GM18507 (cell line): ENCODE measurements at places on chromosomes 1 and 21.

DNA sequence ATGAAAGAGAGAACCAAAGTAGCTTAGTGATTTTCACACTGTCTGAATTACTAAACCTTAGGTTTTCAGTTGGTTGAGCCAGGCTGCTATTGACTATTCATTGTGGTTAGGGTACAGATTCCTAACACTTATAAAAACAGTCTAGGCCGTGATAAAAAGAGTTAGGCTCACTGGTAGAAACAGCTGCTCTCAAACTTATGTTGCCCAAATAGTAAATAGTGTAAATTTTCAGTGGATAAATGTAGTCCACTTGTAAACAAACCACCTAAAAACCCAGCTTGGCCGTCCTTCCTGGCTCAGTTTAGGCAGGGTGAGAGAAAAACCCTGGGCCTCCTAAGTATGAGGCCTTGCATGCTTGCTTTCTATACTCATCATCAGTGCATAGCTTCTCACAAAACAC, 34.9 kb downstream of the ARID1A start:
- DNase-seq: no peak

DNA sequence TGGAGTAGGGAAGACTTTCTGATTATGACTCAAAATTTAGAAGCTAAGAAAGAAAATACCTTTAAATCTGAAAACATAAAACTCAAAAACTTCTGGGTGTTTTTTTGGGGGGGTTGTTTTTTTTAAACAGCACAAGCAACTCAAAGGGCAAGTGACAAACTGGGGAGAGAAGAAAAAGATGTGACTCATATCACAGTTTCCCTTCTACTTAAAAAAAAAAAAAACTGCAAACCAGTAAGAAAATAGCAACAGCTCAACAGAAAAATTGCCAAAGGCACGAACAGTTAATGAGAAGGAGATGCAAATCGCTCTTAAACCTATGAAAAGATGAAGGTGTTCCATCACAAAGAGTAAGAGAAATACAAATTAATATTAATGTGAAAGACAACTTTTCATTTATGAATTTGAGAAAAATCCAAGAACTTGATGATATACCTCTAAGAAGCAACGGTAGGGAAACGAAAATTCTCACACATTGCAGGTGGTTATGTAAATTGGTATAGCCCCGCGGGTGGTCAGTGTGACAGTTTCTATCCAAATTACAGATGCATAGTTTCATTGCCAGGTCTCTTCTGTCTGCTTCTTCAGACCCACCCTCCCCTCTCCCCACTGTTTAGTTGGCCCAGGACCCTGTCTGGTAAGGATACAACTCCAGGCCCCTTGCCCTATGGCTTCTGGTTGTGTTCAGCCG, 9.0 kb downstream of the IFNAR2 start:
- peak; percentile 46 for DNase-seq

- DNase-seq: no peak
Measured at GRCh38 chr1:52601519-52601918, 652 bp upstream of the GPX7 start.

DNA sequence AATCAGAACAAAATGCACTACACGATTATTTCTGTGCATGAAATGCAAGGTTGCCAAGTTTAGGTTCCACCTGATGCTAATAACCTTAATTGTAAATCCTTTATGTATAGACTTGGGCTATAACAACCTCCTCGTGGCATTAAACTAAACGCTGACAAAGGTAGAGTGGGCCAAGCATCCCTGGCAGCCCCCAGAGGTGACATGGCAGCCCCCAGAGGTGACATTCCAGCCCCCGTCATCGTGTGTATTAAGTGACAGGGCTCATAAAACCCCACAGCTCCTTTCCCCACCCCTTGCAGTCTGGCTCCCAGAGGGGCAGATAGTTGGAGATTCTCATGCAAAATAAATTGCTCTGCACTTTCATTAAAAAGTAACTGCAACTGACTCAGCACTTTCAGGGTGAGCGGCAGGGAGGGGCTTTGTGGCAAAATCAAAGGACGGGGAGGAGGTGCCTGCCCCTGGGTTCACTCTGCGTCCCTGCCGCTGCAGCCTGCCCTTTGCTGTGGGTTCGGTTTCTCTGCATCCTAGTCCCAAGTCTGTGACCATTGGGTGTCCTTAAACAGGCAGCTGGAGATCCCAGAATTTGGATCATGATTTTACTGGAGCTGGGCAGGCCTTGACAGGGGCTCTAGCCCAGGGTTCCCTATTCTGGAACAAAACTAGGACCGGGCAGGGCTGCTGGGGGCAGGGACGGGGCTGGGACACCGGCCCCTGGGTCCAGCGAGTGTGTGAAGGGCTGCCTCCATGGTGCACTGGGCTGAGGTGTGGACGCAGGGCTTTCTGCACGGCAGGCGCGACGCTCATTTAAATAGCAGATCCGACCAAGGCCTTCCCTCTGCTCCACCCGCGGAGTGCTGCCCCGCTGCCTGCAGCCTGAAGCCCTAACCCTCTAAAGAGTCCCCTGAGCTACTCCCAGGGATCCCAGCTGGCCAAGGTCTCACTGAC, 234.9 kb upstream of the VAMP3 start:
- no peak for DNase-seq

- DNase-seq: no peak
Measured at GRCh38 chr1:229657993-229658755, 32.1 kb downstream of the URB2 start.

DNA sequence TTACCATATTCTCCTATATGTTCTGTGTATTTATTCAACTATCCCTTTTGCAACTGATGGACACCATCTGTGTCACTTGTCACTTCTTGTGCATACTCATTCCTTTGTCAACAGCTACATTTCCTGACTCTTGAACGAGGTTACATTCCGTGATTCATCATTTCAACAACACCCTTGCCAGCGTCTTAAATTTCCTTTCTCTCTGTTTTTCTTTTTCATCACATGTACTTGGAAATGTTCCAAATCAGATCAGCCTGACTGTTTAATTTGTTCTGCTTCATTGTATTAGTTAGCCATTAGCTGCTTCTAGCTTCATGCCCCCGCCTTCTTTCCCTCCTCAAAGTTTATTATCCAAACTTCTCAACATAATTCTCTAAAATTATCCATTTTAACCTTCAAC, 173.0 kb downstream of the ADGRL4 start:
- DNase-seq: no peak
